Esophagus squamous epithelium (tissue), 5 donors: ENCODE measurements at places on chromosomes 6 and 20.

GRCh38 chr20:1803932-1804501 is 91.2 kb upstream of the SIRPA start:
- DNase-seq: no peak

GRCh38 chr6:14520536-14520935 is 403.0 kb downstream of the CD83 start:
- DNase-seq: no peak

- DNase-seq: no peak
Measured at GRCh38 chr6:153553627-153554026, 422.5 kb upstream of the RGS17 start.

DNA sequence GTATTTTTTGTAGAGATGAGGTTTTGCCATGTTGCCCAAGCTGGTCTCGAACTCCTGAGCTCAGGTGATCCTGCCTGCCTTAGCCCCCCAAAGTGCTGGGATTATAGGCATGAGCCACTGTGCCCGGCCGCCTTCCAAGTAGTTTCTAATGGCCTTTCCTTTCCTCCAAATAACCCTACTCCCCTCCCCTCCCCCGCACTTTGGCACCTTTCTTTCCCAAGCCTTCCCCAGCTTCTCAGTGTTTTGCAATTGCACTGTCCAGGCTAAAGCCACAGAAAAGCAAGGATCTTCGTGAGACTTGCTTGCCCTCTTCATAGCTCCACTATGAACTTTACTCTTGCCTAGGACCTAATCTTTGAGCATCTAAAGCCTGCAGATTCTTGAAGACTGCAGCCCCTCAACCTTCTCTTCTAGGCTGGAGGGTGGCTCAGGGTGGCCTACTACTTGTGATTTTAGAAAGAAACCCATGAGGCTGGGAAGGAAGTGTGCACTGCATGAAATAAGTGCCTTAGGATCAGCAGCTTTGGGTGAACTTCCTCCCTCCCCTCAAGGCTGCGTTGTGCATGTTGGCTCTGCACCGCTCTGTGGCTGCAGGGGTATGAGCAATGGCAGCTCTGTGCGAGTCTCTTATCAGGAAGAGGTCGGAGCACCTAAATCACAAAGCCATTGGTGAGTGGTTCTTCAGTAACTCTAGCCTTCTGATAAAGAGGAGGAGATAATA is 152.4 kb upstream of the SNX9 start:
- DNase-seq: no peak

DNA sequence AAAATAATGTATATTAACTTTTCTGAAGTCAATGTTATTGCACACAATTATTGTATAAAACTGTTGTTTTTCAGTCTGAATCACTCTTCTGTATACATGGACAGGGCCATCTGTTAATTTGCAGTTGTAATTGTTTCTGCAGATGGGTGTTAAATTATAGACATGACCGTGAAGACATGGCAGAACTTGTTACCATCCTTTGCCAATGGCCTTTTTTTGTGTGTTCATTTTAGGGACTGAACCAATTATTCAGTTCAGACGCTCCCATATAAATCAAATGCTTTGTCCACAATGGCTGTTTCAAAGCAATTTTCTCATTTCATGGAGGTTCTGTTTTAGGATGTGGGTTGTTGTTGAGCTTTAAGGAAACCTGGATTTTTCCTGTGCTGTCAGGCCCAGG is 533.7 kb downstream of the DOK5 start:
- no peak for DNase-seq

GRCh38 chr6:36499918-36500317 is 47.4 kb downstream of the STK38 start:
- no peak for DNase-seq

GRCh38 chr6:1044040-1044836 is 267.7 kb upstream of the FOXQ1 start:
- no peak for DNase-seq

GRCh38 chr6:159654483-159655098 is 38.5 kb downstream of the SOD2 start:
- DNase-seq: no peak

DNA sequence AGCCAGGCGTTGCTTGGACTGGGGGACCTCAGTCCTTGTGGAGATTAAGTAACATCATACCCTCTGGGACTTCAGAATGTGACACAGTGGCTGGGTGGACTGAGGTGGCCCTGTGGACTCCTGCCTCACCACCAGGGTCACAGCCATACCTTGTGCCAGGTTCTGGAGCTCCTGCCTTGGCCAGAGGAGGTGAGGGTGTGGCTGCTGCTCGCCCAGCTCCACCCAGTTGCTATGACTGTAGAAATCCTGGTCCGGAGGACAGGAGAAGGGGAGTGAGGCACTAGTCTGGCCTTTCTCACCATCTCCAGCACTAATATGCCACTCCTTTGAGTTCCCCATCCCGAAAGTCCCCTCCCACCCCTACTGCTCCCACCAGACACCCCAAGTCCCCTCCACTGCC is 1.9 kb downstream of the VWA7 start:
- no peak for DNase-seq

DNA sequence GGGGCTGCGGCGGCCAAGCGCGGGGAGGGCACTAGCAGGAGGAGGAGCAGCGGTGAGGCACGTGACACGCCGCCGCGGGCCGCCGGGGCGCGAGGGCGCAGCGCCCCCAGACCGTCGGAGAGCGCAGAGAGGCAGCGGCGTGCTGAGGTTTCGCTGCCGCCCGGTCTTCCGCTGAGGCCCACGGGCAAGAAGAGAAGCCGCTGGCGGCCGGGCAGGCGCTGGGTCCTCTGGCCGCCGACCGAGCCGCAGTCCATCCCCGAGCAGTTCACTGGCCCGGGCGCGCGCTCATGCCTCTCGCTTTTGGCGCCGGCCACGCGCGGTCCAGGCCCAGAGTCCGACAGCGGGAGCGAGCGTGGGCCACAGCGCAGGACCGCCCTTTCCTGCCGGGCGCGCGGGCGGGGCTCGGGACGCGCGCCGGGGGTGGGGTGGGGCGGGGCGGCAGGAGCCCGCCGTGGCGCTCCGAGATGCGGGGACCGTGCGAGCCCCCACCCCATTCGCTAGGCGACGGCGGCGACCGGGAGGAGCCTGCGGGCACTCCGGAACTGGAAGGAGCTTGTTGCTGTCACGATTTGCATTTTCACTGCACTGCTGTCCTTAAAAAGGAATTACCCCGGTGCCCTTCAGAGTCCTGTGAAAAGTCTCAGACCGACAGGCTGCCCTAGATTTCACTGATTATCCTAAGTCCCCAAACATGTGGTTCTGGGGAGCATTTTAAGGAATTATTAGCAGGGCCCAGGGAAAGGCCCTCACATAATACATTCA is at the start of gene MCUR1:
Gene MCUR1 (minus strand): TSS at position 382 of the 762 bp plus-strand sequence. CDS start 128 bp downstream, at position 254.
- DNase-seq: peak; percentile 63

DNA sequence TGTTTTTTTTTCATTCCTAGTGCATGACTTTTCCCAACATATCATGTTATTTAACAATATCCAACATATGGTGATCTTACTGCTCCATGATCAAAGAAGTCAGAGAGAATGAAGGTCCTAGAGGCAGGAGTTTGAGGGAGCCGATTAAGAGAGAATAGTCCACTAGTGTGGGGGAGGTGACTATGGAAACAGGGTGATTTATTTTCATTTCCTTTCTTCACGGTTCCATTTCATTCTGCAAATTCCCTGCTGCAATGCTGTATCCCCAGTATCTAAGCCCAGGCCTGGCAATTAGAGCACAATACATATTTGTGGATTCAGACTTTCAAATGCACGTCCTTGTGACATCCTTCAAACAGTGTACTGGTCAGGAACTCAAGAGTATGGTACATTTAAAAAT is 91.4 kb downstream of the CD83 start:
- no peak for DNase-seq

GRCh38 chr6:85464722-85465150 is 14.9 kb downstream of the NT5E start:
- no peak for DNase-seq

- no peak for DNase-seq
Measured at GRCh38 chr6:39754514-39755115, 29.4 kb upstream of the KIF6 start.

DNA sequence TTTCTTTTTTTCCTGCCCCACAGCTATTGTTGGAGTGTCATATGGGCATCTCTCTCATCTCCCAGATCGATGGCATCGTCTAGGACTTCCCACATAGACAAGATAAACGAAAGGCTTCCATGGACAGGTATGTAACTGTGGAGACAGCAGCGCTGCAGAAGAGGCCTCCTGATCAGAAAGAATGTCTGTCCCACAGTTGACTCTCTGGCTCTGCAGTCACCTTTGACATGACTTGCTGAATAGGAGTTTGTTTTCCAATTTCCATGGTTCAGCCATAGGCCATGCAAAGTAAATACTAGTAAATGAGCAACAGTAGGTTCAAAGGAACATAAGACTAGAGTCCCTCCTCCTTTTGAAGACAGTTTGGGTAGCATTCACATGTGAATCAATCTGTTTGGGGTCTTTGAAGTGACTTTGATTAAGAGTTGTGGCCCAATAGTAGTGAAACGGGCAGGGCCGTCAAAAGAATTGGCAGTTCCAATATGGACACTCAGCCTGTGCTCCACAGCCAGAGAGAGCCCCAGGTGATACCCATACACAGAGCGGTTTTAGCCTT is 134.7 kb upstream of the IFNGR1 start:
- no peak for DNase-seq

DNA sequence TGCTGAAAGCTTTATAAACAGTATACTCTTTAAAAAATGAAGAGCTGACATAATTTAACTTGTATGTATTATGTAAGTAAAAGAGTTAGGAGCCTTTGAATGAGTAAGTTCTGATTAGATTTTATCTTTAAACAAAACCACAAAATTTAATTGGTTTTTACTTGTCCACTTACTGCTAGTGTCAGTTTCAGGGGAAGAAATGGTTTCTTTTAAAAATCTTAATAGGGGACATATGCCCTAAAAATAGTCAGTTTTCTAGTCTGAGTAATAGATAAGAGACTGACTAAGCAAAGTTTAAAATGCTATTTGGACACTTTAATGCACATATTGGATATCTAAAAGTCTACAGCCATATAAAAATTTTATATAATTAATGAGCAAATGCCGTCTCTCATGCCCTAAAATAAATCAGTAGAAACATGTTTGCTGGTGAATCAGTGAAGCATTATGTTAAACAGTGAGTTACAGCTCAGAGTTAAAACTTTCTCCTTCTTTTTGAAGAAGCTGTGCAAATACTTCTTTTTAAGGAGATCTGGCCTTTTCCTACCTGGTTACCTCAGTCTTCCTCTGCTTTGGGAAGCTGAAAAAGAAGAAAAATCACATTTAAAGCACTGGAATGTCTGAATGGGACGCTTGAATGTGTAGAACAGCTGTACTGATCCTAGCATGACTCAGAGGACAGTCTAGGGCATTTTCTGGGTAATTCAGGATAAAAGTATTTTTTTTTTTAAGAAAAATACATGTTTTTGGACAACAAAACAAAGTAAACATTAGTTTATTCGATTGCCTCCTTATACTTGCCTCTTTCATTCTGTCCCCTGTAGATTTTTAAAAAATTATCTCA is 55.3 kb downstream of the CDH26 start:
- DNase-seq: no peak

DNA sequence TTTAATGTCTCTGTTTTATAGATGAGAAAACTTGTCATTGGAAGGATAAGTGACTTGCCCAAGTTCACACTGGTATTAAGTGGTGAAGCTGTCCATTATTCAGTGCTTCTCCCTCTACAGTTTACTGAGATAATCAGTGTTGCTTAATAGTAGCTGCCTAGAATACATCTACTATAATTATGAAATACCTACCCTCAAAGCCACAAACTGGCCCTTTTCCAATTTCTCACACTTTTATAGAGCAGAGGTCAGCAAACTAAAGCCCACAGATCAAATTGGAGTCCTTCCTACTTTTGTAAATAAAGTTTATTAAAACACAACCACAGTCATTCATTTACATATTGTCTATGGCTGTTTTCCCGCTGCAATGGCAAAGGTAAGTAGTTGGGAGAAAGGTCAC is 73.5 kb downstream of the EYS start:
- no peak for DNase-seq

DNA sequence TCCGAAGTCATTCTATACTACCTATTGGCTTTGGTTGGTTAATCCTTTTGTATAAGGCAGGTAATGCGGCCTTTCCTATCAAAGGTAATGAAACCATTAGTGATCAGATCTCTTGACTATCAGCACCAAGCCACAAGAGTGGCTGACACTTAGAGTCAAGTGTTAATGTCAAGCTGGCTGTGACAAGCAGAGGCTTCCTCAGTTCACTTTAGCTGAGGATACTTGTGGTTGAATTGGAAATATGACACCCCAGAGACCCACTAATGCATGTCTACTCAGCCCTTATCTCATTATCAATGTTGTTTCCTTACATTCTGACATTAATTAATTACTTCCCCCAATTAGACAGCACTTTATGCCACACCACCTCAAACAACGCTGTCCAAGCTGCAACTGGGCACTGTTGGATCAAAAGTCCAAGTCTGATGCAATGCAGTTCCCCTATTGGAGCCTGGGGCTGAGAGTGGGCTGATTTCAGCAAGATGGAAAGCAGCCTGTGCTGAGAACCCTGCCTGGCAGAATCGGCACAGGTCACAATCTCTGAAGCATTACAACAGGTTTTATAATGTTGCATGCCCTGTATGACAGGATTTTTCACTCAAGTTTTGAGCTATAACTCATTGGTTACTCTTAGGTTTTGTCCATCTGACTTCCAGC is 273.5 kb downstream of the COL12A1 start:
- no peak for DNase-seq

- DNase-seq: no peak
Measured at GRCh38 chr20:6635034-6635736, 132.3 kb upstream of the BMP2 start.

GRCh38 chr20:57880571-57880892 is 170.7 kb upstream of the PMEPA1 start:
- no peak for DNase-seq

GRCh38 chr20:21437816-21438215 is 40.5 kb upstream of the NKX2-4 start:
- DNase-seq: no peak

DNA sequence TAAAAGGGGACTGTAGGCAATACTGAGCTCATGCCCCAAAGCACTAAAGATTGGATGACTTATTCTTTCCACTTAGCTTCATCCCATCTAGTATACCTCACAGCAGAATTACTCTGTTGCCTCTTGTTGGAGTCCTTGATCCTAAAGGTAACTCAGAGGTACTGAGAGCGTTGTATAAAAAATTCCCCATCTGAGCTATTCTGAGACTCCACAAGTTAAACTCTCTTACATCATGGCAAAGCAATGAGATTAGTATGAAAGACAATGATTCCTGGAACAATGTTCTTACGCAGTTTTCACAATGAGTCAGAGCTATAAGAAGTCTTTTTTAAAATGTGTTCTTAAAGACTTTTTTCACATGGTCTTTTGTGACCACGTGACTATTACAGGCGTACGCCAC is 370.1 kb downstream of the ADGRB3 start:
- no peak for DNase-seq

DNA sequence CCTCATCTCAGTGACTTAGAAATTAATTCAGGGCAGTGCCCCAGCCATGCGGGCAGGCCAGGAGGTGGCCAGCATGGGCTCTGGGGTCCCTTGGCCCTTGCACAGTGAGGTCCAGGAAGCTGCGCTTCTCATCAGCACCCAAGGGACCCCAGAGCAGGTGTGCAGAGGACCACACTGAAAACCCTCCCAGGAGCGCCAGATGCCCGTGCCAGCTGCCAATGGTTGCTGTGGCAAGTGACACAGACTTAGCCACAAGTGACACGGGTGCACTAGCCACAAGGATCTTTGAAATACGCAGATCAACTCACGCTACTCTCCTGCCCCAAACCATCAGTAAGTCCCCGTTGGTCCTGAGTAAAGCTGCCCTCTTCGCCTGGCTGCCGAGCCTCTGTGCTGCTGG is 88.1 kb downstream of the ERMARD start:
- DNase-seq: no peak
